ENCODE measurements at places on chromosomes 2 and 18.

- no peak for DNase-seq
These were observed 165.5 kb downstream of the DDX1 start for GRCh38 chr2:15756882-15757819.

- no peak for DNase-seq
These were observed 2030.6 kb upstream of the CELF4 start for GRCh38 chr18:39596221-39596620.

- no peak for DNase-seq
These were observed 67.6 kb downstream of the LDAH start for GRCh38 chr2:20755132-20755800.

GRCh38 chr2:74001781-74002504 lies 17.2 kb downstream of the TET3 start:
- DNase-seq = no peak

DNA sequence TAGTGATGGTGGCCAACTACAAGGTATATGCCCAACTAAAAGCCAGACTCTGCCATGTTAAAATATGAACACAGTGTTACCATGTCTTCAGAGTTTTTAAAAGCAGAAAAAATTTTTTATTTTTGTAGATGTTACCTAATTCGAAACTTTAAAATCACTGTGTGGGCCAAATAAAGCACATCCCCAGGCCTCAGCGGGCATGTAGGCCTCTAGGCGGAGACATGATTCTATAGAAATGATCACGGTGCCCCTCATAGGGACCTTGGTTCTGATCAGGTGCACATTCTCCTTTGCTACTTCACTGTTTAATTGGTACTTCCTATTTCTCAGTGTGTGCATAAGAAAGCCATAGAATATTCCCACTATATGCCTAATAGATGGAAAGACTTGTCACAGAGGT lies 349.2 kb downstream of the XIRP2 start:
- DNase-seq = no peak

DNA sequence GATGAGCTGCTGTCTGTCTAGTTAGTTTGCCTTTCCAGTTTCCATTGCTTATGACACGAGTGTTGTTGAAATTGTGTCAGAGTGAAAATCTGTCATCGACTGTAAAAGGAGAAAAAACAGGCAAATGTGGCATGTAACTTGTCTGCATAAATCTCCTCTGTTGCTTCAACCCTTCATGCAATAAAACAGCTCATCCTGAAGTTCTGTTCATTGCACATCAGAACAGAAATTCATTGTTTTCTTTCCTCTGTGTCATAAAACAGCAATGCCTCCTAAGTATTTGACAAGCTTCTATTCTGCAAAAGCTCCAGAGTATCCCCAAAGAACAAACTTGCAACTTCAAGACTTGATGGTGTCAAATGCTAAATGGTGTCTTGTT lies 432.1 kb downstream of the MEIS1 start:
- no peak for DNase-seq

DNA sequence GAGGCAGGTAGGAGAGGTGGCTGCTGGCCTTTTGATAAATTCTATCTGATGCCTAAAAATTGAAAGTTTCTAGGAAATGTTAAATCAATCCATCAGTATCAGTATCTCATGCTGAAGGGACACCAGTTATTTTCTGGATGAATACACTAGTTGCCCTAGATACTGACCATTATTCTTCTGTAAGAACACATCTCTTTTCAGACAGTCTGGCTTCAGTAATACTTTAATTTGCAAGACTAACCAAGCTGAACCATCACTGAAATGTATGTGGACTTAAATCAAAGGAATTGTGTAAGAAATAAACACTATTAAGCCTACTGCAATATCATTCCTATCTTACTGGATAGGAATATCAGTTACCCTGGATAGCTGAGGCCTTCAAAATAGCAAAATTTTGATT lies 1546.3 kb downstream of the LRP1B start:
- no peak for DNase-seq

GRCh38 chr2:202881570-202881969 lies 10.0 kb upstream of the ICA1L start:
- DNase-seq = no peak

All from activated T-helper 1 cell treated with anti-CD3 and anti-CD28 coated beads, Interleukin-2, amount 50 U/mL, for 16 hours (primary cell).